ENCODE measurements at places on chromosomes 1 and 21.

- peak; percentile 95 for DNase-seq
These were observed 87.6 kb upstream of the DUSP10 start for GRCh38 chr1:221829327-221830015.

DNA sequence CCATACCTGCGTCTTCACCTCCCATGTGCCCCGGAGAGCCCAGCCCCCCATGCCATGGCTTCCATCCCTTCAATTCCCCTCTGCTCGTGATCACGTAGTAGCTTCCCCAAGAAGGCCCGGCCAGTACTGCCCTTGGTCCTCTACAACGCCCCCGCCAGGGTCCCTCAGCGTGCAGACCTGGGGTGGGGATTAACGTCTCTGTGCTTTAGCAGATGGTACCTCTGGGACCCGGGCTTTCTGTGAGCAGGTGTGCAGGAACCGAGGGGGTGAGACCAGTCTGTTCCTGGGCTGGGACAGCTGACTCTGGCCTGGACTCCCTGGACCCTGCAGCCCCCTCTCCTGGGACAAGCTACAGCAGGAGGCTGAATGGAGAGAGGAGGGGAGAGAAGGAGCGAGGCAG lies 1.2 kb downstream of the PLCH2 start:
- DNase-seq: no peak

DNA sequence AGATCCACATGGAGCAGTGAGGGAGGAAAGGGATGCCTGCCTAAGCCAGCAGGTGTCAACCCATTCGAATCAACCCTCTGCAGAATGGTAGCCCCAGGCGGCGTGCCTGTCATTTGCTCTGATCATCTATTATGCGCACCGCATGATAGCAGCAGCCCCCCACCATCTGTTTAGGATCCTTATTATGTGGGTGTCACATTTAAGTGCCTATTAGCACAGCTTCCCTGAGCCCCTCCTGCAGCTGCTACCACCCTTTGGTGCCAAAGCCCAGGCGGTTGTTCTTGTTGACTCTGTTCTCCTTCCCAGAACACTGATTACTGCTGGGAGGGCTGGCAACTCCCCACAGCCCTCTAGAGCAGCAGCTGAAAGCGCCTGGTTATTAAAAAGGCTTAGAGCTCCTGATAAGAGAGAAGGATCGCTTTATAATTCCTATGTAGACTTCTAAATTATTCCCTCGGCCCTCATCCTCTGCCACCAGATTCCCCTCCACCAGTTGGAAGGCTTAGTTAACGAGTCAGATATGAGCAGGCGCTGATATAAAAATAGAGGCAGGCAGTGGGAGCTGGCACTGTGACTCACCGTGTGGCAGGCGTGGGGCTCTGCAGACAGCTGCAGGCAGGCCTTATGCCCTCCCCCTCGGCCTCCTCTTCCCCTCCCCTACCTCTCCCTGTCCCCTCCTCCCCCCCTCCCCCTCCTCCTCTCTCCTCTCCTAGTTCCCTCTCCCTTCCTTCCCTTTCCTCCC lies 23.0 kb downstream of the ACTA1 start:
- DNase-seq: peak; percentile 32

GRCh38 chr1:32894019-32894600 lies 7.1 kb downstream of the TMEM54 start:
- DNase-seq: no peak

DNA sequence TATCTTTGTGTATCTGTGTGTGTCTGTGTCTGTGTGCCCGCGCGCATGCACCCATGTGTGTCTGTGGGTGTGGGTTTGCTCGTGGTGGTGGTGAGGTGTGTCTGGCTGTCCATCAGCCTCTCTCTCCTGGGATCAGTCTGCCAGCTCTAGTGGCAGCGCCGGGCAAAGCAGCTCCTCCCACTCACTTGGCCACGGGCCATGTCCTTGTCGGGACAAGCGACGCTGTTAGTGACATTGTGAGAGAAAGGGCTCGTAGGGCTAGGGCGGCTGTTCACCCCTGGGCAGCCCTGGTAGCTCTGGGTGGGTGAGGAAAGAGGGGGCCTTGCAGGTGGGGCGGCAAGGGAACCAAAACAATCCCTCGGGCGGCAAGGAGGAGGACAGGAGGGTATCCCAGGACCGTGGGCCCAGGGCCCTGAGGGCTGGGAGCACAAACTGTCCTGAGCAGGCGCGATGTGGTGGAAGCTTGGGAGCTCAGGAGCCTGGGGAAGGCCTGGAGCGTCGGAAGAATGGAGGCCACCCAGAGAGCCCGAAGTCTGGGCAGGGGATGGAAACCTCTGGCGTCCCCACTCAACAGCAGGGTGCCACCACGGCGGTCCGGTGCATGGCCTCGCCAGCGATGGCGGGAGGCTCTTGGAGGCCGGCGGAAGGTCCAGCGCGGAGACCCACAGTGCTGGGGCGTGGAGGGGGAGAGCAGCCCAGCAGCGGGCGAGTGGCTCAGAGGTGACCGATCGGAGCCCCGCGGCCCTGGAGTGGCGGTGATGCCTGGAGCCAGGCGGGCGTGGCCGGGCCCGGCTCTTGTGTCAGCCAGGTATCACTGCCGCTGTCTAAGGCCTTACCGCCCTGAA lies 140.5 kb downstream of the LIPI start:
- DNase-seq: no peak

DNA sequence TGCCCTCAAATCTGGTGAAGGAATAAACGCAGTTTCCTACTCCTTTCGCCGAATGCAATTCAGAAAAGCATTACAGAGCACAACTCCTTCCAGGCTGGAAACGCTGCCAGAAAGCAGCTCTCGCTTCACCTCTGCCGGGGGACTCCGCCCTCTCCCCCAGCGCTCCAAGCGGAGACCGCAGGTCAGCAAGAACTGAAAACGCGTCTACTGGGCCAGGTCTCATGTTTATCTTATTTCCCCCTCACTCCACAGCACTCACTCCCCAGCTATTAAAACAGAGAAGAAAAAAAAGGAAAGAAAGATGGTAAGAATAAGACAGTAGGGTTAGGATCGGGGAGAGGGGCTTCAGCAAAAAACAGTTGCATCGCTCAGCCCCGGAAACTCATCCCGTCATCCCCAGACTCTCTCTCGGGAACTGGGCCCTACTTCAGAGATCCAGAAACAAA lies 833 bp upstream of the RCOR3 start:
- DNase-seq: peak; percentile 71

DNA sequence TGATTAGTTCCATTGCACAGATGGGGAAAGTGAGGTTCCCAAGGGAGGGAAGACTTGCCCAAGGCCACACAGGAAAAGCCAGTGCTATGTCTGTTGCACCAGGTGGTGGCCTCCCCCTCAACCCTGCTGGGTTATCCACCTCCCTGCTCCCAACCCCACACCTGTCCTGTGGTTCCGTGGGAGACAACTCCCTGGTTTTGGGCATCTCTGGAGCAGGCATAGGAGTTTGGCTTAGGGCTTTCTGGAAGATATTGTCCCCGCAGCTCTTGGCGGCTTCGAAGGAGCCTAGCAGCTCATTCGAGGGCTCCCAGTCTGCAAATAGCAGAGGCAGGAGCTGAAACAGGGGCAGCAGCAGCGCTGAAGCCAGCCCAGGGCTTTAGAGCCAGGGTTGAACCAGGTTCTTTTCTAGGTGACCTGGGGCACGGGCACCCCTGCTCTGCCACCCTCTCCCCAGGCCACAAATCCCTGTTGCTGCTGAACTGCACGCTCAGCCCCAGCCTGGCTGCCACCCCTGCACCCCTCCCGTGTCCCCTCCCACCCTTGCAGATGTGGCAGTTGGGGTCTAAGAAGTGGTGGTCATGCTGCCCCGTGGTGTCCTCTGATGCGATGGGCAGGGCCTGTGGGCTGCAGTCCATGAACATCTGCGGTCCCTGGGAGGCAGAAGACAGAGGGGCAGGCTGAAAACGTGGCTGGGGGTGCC lies 22.1 kb downstream of the SPOCD1 start:
- DNase-seq: no peak

Data from fibroblast of mammary gland (primary cell).